Activated CD4-positive, CD25-positive, alpha-beta regulatory T cell treated with anti-CD3 and anti-CD28 coated beads, Interleukin-2, amount 50 U/mL, for 72 hours (primary cell): ENCODE measurements at places on chromosomes 1 and 21.

DNA sequence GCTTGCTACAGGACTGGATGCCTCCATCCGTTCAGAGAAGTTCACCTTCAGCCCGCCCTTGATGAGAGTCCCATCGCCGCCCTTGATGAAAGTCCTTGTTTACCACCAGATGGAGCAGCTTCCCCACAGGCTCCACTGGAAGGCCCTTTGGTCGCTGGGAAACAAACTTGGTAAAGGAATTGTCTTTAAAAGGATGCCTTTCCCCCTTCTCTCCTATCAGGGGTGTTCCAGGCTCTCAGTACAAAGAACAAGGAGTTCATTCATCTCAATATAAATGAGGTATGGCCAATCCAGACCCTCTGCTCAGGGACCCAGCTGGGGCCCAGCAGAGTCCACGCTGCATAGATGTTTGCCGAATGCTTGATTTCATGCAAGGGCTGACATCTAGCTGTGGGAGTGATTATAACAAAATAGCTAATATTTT, 50.8 kb downstream of the CAPN9 start:
- DNase-seq: no peak

GRCh38 chr1:20720631-20721091, 2.9 kb upstream of the KIF17 start:
- DNase-seq: no peak

DNA sequence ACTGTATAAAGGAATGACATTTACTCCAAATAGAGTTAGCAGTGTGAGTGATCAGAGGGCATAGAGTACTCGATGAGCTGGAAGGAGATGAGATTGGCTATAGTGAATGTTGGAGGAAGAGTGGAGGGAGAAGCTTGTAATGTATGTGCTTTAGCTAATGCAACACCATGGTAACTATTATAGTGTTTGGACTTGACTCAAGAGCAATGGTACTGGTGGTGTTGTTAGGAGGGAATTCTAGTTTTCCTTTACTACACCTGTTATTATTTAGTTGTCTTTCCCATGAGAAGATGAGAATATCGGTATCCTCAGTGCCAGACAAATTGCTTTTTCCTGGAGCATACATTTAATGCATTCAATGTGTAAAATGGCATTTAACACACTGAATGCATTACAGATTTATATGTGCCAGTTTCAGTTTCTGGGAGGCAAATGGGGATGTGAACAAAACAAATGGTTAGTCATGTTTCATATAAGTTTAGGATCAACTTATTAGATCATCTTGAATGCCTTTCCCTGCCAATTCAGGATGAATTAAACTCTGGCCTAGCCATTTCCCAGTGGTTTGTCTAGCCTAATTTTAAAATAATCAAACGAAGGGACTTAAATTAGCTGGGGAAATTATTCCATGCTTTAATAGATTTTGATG, 291.1 kb upstream of the ADAMTS5 start:
- no peak for DNase-seq

GRCh38 chr1:210692796-210693195, 364.1 kb downstream of the HHAT start:
- no peak for DNase-seq

DNA sequence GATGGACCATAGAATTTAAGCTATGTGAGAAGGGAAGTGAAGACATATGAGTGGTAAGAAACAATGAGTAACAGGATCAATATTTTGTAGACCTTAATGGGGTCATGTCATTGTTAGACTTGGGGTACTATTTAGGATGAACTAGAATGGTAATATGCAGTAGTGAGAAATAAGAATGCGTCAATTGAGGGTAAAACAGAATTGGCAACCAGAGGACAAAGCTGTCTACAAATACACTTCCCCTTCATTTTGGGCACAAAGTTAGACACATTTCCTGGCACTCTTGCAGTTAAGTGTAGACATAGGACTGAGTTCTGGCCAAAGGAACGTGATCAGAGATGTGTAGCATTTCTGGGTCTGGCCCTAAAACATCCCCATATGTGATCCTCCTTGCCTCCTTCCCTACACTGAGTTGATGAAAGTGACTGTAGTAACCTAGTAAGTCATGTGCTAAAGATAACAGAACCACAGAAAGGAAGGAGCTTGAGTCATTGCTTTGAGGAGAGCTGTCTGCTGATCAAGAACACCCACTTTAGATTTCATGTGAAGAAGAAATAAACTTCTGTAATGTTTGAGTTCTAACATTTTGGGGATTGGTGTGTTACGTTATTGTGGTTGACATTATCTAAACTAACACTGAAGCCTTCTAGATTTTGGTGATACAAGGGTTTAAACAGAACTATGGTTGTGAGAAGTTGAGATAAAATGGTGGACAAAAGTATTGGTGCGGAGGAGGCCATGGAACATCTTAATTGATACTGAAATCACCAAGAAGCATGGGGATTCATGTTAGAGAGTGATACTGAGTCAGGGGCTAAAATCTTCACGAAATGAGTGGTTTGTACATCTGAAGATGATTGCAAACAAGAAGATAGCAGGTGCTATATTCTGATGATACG, 41.7 kb downstream of the CD55 start:
- no peak for DNase-seq

GRCh38 chr1:232687728-232688127, 57.8 kb upstream of the SIPA1L2 start:
- no peak for DNase-seq

GRCh38 chr1:206958144-206958543, 11.9 kb upstream of the PIGR start:
- no peak for DNase-seq

DNA sequence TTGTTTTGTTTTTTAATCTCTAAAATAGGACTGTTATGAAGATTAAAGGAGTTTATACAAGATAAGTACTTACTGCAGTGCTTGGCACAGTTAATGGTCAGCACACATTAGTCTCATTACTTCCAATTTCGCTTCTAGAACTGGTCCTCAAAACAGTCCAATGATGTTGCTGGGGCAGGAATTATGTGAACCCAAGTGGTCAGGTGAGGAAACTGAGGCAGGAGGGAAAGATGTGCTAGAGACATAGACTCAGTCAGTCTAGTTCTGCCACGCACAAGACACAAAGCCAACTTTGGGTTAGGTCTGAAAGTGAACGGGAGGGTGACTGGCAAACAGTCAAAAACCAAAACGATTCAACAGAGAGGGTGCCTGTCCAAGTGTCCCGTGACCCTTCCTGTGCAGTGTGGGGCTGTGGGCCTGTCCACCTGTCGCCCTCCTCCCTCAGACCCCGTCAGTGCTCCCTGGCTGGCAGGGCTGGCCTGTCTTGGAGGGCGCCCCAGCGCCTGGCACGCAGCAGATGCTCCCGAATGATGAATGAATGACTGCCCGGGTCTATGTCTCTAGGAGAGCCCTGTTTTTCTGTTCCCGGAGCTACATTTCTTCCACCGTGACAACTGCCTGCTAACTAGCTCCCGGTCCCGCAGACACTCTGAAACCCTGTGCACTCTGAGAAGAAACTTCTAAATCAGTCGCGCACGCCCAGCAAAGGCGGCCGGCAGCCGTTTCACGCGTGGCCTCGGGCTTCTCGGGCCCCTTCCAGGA, 2.4 kb downstream of the LRP8 start:
- no peak for DNase-seq

GRCh38 chr1:59926381-59927123, at the start of gene CYP2J2:
CYP2J2 (minus strand) TSS chr1:59926773; CDS start chr1:59926746, 27 bp downstream.
- peak; percentile 37 for DNase-seq

GRCh38 chr1:119987686-119988085, 81.8 kb downstream of the NOTCH2 start:
- DNase-seq: no peak
